CD8-positive, alpha-beta memory T cell (primary cell): ENCODE measurements at places on chromosomes 7 and 10.

GRCh38 chr10:128086003-128086863, 40.0 kb downstream of the MKI67 start:
- DNase-seq: no peak

GRCh38 chr10:133158756-133159610, 1.0 kb upstream of the KNDC1 start:
- no peak for DNase-seq

DNA sequence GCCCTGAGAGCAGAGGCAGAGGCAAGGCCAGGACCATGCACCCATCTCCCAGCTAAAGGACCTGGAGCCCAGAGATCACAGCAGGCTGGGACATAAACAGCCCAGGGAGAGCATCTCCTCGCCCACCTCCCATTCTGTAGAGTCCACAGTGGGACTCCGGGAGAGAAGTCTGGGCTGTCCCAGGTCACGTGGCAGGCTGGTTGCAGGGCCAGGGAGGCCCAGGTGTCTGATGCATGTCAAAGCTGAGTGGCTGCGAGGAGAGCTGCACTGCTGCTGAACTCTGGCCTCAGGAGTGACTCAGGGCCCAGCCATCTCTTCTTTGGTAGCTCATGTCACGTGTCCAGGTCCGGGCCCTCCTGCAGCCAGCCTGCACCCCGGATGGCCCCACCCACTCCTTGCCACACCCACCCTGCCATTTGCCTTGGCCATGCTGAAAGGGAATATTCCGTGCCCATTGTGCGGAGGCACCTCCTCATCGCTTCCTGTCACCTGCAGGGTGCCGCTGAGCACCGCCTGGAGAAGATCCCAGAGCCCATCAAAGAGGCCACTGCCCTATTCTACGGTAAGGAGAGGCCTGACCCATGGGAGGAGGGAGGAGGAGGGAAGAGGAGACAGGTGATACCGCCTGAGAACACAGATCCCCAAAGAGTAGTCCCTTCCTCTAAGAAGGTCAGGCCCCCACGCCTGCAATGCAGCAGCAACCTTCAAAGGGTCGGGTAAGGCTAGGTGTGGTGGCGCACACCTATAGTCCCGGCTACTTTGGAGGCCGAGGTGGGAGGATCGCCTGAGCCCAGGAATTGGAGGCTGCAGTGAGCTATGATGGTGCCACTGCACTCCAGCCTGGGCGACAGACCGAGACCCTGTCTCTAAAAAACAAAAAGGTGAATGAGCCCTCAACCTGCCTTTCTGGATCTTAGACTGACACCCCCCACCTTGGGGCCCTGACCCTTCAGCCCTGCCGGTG, 12.6 kb upstream of the SH2B2 start:
- DNase-seq: no peak

DNA sequence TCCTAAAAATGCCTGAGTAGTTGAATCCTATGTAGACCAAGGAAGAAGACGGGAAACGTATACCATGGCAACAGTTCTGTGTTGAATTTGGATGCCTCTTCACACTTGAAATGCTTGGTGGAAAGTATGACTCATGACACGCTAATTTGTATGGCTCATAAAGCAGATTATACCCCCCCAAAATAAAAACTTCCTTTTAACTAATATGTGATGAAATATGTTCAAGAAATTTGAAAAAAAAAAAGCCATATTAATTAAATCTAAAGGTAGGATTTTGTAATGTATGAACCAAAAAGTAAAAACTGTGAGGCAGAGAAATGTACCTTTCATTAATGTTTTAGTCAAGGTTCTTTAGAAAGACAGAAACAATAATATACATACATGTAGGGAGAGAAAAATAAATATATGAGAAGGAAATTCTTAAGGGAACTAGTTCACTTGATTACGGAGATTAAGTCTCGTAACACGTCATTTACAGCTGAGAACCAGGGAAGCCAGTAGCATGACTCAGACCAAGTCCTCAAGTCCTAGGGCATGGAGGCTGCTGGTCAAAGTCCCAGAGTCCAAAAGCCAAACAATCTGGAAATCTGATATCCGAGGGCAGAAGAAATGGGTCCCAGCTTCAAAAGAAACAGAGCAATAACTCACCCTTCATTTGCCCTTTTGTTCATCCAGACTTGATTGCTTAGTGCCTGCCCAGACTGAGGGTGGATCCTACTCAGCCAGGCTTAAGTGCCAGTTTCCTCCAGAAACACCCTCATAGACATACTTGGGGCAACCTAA, 485.1 kb downstream of the SEMA3D start:
- no peak for DNase-seq

DNA sequence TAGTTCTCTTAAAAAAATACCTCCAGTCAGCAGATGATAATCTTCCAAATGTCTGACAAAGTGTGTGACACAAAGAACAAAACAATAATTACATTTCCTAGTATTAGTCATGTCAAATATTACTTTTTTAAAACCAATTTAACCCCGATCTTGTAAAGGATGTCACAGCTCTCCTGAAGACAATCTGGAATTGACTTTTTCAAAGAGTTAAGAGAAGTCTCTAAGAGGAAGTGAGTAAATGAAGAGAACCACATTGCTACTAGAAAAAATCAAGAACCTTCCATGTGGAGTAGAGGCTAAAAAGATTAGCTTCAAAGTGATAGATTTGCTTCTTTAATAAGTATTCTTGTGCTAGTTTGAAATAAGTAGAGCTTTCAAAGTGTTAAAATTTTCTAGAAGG, 218.2 kb upstream of the IMMP2L start:
- no peak for DNase-seq

GRCh38 chr10:27713941-27714340, 31.7 kb downstream of the MKX start:
- no peak for DNase-seq

GRCh38 chr7:74252893-74253292, 1.3 kb downstream of the RFC2 start:
- DNase-seq: no peak

- no peak for DNase-seq
Observed at GRCh38 chr10:61108915-61109314, 164.9 kb upstream of the RHOBTB1 start.

- DNase-seq: no peak
Observed at GRCh38 chr10:3774018-3774813, 10.8 kb downstream of the KLF6 start.

DNA sequence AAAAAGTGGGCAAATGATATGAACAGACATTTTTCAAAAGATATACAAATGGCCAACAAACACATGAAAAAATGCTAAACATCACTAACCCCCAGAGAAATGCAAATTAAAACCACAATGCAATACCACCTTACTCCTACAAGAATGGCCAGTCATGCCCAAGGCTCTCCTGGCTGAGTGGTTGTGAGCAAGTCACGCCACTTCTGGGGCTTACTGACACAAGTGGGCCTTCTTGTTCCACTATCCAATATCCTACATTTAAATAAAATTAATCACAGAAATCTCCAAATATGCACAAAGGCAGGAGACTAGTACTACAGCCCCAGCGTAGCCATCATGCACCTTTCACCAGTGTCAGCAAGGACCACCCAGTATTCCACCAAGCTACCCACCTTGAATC, 181.9 kb downstream of the TNS3 start:
- no peak for DNase-seq

DNA sequence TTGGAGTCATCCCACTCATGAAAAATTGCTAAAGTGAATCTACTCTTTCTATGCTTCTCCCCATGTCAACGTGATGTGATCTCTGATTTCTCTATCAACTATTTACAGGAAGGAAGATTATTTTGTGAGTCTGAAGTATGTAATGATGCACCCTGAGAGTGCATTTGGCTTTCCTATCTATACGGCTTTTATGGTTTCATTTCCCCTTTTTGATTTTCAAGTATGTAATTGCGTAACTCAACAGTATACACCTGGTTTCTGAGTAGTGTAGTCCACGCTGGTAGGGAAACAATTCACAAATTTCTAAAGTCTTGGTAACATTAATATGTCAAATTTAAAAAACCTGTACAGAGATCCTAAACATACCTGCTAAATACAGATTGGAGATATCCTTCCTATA, 194.7 kb upstream of the SEMA3A start:
- DNase-seq: no peak

DNA sequence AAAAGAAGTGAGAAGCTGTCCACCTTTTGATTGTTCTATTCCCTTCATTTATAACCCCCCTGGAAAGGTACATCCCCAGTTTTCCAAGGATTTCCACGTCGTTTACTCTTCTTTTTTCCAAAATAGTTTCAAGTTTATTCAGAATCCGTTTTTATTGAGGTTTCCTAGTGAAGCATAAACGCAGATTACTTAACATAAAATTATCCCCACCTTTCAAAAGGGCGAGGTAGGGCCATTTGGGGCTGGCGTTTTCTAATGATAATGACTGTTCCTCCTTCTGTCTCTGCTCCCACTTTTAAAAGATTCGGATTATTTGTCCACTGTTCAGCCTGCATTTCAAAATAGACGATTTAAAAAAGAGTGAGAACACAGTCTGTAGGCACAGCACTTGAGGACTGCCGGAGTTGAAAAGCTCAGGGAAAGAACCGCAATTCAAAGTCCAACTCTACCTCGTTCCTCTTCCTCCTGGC, 165.2 kb upstream of the PPP1R3A start:
- no peak for DNase-seq

GRCh38 chr10:15856328-15857015, 3.8 kb downstream of the MINDY3 start:
- no peak for DNase-seq

DNA sequence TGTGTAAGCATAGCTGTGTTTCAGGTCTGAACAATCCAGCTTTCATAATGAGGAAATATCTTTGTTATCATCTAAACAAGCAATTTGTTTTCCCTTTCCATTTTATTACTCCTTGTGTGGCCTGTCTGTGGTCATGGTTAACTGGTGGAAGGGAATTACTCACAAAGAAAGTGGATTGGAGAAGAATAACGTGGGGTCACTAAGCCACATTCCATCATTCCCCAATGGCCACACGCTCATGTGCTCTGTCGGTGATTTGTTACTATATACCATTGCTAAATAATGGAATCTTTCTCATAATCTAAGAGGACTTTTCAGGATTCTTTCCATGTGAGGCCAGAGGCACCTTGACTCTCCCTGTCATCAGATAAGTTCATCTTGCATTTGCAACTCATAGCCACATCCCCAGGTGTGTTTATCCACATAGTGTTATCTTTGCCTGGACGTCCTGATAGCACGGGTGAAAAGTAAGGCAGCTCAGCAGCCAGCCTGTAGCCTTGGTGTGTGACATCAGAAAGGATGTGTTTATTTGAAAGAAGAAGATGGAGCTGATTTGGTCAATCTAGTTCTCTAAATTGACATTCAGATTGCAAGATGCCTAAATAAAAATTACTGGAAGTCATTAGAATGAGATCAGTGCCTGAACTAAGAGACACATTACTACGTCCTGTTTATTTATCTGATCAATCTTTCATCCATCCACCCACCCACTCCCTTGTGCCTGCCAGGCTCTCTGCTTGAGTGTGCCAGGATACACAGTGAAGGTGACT, 128.9 kb downstream of the CELF2 start:
- no peak for DNase-seq

DNA sequence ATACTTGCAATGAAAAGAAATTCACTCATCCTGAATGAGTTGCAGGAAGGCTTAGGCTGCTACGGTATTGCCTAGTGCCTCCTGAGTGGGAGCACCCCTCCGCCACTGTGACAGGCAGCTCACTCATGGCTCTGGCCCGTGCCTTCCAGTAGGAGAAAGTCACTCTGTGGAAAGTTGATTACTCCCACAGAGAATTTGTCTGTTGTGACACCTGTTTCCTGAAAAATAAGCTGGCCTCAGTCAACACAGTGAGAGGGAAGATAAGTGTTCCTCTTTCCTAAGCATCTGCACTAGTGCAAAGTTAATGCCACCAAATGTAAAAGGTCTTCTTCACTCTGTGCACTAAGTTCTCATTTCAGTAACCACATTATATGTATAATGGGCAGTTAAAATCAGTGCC, 158.8 kb upstream of the INHBA start:
- DNase-seq: no peak

GRCh38 chr7:129228633-129229032, 3.8 kb downstream of the AHCYL2 start:
- DNase-seq: no peak

DNA sequence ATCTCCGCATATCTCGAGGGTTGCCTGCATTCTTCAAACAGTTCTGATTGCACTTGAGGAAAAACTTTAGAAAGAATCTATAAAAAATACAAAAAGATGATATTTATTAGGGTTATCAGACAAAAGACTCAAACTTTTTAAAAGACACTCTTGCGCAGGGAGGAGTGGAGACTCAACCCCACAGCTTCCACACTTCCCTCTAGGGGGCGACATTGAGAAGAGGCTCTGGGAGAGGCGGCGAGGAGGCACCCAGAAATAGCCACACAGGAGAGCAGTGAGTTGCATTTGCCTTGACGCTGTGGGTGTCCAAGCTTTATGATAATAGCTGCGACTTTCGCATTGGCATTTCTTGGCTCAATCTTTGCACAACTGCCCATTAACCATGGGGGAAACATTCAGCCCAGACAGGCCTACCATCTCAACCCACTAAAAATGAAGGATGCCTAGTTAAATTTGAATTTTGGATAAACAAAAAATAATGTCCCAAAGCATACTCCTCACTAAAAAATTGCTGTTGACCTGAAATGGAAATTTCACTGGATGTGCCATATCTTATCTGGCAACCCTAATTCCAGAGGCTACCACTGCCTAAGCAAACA, 86.2 kb downstream of the EBF3 start:
- no peak for DNase-seq

- DNase-seq: no peak
Observed at GRCh38 chr10:85532773-85533172, 833.8 kb downstream of the GRID1 start.

DNA sequence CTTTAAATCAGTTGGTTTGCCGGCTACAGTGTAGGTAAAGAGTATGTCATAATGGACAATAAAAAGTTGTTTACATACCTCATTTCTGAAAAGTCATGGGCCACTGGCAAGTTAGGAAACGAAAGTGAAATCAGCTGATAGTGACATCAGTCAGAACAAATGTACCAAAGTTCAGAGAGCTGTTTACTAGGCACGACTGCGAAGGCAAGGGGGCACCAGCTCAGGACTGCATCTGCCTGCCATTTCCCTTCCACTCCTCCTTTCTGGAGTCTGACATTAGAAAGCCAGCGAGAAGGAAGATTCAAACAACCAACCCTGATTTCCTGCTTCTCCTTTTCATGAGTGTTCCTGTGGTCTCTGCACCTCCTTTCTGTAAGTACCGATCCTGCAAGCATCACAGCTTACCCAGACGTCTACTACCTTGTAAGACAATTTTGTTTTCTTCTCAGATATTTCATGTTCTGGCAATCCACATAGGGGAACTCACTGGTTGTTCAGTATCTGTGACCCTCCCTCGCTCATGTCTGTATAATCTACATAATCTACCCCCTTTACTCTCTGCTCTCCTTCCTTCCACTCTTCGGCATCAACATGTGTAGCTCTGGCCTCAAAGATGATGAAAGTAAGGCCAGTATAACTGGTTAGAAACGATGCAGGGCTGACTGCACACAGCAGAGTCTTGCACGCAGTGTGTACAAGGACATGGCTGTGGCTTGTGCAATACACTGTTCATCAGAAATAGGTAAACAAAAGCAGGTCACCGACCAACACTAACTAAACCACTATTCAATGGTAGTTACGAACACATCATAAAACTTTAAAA, at the start of gene TMEM140:
Gene TMEM140, plus strand, starts transcription at position 174 of the 823 bp plus-strand sequence. CDS start 16,370 bp downstream, outside the sequence.
- peak; percentile 75 for DNase-seq
